ENCODE measurements at places on chromosomes 5 and 9.

DNA sequence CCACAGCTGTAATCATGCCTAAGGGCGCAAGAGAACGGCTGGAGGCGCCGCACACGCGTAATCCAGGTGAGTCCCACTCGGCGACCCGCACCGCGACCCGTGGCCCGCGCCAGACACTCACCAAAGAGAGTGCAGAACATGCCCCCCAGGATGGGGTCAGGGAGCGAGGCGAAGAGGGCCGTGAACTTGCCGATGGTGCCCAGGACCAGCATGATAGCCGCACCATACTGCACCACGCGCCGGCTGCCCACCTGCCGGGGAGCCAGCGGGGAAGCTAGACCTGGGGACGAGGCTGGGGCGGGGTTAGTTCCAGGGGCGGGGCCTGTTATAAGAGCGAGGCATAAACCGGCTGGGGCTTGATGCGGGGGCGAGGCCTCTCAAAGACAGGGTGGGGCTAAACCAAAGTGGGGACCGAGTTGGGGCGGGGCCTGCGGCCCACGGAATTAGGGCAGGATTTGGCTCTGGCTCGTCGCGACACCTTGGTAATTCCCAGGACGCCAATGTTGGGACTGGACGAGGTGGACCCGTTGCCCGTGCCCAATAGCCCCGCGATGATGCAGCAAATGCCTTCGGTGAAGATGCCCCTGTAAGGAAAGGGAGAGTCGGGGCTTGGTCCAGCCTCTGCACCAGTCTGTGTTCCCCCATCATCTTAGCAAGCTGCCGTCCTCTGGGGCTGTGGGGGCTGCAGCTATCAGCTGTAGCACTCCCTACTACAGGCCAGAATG is 4.8 kb downstream of the SLC23A1 start:
- no peak for DNase-seq

DNA sequence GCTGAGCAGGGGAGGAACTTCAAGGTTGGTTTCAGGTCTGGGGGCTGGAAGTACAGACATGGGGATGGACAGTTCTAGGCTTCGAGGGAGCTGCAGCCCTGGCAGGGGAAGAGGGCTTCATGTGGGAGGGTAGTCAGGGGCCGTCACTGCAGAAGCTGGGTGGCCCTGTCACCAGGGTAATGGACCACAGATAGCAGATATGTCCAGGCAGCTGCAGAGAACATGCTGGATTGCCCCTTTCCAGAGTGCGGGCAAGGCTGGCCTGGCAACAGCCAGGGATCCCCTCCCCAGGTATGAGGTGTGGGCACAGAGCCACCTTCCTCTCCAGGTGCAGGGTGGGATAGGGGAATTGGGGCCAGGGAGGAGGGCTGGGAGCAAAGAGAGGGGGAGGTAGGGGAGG is 206.5 kb downstream of the GADD45G start:
- no peak for DNase-seq

- no peak for DNase-seq
Measured at GRCh38 chr5:133387621-133388020, 224.7 kb downstream of the FSTL4 start.

DNA sequence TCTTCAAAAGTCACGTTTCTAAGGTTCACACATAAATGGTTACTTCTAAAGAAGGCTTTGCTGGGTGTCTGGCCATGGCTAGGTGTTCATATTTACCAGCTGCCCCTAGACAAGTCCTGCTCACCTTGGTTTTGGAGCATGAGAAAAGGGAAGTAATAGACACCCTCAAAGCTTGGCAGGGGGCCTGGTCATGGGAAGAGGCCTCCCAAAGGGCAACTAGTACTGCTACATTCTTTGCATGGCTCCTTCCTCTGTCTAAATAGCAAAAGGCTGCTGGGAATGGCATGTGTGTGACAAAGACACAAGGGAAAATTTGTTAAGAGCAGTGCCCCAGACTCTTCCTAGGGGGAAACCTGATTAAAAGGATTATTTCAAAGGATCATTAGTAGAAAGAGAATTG is 93.4 kb downstream of the NRG2 start:
- DNase-seq: no peak

- DNase-seq: no peak
Measured at GRCh38 chr5:83418356-83419321, 52.9 kb upstream of the VCAN start.

DNA sequence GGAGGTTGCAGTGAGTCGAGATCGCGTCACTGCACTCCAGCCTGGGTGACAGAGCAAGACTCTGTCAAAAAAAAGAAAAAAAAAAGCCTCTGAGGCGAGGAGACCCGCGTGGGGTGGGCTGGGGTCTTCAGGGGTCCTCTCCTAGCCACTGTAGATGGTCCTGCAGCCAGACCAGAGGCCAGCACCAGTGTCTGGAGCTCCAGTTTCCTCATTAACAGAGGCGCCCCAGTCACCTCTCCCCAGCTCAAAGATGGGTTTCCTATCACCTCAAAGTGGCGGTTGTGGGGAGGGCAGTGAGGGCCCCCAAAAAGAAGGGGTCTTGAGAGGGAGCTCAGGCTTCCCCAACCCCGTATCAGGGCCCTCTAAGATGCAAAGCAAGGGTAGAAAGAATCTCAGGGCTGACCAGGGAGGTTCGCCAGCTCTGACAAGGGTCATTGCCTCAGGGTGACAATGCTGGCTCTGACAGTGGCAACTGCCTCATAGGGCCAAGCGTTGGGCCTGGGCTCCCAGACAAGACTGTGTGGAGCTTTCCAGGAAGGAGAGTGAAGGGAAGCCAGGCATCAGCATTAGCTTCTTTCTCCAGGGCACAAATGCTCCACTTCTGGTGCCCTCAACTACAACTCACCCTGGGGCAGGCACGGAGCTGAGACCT is 15.0 kb downstream of the STK10 start:
- DNase-seq: no peak

DNA sequence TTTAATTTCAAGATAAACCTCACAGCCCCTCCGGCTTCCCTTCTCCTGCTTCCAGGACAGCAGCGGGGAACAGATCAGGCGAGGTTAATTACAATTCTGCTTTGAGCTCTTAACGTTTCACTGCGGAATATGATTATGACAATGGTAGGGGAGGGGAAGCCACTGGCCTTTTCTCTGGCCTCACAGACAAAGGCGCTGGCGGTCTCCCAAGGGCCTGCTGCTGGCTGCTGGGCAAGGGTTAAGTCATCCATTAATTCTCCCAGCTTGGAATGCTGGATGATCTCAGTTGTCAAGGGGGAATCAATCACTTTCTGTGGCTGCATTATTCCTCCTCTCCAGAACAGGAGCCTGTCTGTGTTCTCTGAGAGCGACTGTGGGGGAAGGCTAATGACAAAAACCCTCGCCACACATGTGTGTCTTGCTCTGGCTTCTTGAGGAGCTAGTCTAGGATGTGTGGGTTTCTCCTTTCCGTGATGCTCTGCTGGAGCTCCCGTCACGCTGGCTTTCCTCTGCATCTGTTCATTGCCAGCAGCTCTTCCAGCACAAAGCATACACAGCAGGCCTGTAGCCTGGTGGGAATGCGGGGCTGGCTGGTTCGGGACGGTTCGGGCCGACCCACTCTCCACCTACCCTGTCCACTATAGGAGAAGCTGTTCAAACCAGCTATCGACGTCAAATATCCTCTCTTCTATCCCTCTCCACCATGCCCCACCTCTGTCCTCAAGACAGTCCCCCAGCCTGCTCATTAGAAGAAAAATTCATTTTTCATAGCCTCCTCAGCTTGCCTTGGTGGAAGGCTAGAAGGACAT is 82.8 kb downstream of the DCP2 start:
- no peak for DNase-seq

DNA sequence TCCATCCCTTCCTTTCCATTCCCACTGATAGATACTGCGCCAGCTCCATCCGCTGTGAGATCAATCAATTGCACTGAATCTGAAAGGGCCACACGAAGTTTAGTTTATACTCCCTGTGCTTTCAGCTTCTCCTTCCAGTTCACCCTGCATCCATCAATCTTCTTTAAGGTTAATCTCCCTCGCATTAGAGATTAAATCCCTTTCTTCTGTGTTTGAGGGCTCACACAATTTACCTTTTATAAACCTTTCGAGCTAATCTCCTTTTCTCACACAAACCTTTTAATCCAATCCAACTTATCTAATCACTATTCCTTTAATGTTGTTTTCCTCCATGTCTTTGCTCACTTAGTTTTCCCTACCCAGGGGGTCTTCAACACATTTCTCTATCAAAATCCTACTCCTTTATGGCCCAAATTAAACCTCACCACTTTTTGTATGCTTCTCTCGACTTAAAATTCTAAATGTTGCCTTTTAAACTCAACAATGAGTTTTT is 64.6 kb upstream of the HAPLN1 start:
- DNase-seq: no peak

DNA sequence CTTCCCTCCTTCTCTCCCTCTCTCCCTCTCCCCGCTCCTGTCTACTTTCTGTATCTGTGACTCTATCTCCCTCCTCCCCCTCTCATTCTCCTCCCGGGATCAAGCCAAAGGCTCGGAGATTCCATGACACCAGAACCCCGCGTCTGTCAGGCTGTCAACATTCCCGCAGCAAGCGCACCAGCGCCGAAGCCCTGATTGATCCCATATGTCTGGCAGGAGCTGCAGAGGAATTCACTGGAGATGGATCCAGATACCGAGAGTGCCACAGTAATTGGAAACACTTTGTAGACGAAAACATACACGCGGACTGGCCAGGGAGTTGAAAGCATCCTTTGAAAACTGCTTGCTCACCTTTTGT is 300 bp upstream of the SVEP1 start:
- DNase-seq: no peak

- no peak for DNase-seq
Measured at GRCh38 chr5:136814619-136815378, 449.5 kb upstream of the TRPC7 start.

- DNase-seq: peak; percentile 38
Measured at GRCh38 chr5:173331956-173332479, 3.8 kb upstream of the STC2 start.

GRCh38 chr9:125701351-125701750 is 5.7 kb downstream of the MAPKAP1 start:
- peak; percentile 10 for DNase-seq

DNA sequence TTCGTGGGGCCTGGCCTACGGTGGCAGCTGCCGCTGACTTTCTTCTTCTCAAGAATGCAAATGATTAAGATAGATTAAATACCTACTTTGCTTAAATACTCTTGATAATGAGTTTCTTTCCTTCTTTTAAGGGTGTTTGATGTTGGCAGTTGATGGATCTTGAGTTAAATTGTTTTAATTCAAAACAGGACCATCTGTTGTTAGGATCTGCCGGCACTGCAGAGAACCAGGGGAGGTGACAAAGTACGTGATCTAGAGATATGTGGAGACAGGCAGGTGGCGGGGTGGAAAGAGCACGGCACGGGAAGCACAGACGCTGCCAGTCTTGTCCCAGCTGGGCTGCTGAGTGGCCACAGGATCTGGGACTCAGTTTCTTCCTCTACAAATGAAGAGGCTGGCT is 37.9 kb downstream of the MED27 start:
- no peak for DNase-seq

GRCh38 chr9:128190516-128191405 is 611 bp downstream of the CIZ1 start:
- no peak for DNase-seq

DNA sequence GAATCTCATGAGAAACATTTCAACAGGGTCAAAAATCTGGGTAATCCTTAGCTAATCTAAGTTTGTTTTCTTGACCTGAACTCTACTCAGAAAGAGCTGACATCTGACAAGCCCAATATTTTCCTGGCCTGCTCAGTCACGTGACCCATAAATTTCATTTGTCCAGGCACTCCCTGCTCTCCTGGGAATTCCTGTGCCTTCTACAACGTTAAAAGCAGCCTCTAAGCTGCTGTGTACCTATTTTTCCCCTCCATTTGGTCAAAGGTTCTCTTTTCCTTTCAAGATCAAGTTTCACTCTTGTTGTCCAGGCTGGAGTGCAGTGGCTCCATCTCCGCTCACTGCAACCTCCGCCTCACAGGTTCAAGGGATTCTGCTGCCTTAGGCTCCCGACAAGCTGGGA is 148.8 kb upstream of the ABCA1 start:
- no peak for DNase-seq

DNA sequence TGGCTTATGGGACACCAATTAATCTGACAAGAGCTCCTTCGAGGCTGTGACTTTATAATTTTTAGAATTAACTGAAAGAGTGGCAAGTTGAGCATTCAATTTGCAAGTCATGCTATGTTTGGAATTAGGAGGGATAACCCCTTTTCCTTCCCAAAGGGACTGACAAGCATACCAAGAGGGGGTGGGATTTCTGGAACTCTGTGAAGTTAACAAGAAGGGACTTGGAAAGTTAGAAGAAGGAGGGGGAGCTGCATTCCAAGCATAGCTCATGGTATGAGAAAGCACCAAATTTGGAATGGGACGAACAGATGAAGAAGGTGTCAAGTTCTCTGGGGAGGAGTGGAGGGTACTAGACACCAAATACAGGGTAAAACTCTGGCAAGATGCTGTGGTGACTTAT is 8.9 kb upstream of the PALM2AKAP2 start:
- no peak for DNase-seq

DNA sequence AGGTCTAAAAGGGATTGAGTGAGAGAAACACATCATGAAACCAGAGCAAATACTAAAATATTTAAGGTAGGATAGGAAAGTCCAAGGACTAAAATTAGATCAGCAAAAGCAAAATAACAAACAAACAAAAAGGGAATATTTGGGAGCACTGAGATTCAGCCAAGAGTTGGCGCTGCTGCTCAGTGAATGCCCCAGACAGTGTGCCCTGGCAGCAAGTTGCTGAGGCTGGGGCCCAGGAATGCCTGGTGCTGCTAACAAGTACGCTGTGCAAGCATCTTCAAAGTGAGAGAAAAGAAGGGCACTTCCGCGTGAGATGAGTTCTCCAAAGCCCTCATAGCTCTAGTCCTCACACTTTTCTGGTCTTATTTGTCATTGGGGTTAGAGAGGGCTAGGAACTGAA is 603.3 kb downstream of the EFNA5 start:
- DNase-seq: no peak

DNA sequence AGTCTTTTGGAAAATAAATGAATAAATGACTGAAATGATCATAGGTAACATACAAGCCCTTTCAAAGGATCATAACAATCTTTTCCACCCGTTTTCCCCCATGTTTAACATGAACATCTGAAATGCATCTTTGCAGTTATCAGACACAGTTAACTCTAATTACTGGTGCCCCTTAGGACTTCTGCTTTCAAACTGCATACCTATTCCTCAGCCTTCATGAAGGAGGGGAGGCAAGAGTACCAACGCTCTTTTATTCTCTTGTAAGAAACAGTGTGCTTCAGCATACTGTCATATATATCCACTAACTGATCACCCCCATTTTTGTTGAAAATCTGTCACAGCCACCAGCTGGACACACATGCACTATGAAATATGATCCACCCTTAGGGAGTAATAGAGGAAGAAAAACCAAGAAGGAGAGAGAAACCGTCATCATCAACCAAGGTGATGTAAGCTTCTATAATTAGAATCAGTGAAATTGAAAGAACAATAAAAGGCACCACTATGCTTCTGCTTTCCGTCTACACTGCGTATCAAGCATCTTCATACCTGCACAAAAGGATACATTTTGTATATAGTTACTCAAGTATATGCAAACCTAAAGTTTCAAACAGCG is 98.7 kb downstream of the RAPGEF6 start:
- DNase-seq: no peak
